ENCODE measurements at places on chromosomes 16 and 17.

DNA sequence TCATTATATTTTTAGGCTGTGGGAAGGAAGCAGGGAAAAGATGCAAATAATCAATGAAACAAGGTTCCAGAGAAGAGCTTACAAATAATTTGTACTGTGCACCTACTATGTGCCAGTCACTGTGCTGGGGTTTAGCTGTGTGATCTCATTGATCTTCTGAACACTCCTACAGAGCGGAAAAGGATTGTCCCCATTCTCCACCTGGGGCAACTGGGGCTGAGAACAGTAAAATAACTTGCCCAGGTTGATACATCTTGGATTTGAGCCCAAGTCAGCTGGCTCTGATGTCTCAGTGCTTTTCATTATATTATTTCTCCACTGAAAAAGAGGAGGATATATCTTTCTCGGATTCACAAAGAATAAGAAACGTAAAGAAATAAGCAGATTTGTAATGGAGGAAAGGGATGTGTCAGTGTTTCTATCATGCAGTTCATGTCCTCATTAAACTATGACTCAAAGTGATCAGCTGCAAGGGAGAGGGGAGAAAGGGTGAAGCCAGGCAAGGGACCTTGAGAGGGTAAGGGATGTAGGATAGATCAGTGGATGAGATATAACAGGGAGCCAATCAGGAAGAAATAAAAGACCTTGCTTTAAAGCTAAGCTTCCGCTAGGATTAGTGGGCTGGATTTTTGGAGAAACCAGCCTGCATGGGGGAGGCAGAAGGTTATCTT lies 143.6 kb upstream of the NOL11 start:
- DNase-seq = no peak

DNA sequence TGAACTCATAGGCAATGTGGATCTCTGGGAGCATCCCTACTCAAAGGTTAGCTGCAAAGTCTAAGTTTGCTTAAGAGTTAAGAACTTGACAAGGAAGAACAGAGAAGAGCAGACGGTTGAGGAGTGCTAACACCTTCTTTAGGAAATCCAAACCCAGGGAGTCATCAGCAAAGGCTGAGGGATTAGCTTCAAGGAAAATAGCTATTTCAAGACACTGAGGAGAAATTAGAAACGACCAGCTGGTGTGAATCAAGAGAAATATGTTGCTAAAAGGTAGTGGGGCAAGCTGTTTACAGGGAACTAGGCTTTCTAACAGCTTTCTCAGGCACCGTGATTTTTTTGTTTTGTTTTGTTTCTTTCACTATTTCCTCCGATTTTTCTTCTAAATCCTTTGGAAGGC lies 90.7 kb downstream of the CDH8 start:
- DNase-seq = no peak

- no peak for DNase-seq
Observed at GRCh38 chr16:31484491-31485171, 1.7 kb downstream of the SLC5A2 start.

DNA sequence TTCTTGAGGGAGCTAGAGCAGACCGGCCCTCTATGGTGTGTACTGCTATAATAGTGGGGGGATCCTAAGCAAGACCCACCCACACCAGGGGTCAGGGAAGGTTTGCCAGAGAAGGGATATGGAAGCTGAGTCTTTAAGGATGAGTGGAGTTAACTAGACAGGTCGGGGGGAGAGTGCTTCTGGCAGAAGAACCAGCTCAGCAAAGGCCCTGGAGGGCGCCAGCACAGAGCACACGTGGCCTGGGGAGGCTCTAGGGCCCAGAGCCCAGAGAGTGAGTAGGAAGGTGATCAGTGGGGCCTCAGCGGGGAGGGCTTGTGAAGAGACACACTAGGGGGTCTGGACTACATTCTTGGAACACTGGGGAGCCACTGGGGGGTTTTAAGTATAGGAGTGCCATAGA lies 21.1 kb downstream of the NGFR start:
- no peak for DNase-seq

- no peak for DNase-seq
Observed at GRCh38 chr17:35865412-35866340, 3.0 kb downstream of the HEATR9 start.

GRCh38 chr17:47670064-47670463 lies 20.3 kb downstream of the KPNB1 start:
- no peak for DNase-seq

- no peak for DNase-seq
Observed at GRCh38 chr17:59353106-59353854, 21.8 kb downstream of the YPEL2 start.

DNA sequence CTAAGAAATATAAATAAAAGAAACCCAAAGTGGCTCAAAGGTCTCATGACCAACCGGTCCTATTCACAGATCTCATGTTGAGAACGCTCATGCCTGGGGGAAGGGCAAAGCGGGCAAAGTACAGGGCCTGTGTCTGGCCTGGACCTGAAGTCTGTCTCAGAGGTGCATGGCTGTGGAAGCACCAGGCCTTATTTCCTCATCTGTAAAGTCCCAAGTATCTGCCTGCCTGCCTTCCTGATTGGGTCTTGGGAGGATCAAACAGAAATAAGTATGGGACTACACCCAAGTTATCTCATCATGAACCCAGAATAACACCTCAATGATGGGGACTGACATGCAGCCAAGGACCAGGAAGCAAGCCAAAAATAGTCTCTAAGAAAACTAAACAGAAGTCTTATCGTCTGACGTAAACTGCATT lies 14.2 kb downstream of the AXIN2 start:
- no peak for DNase-seq

DNA sequence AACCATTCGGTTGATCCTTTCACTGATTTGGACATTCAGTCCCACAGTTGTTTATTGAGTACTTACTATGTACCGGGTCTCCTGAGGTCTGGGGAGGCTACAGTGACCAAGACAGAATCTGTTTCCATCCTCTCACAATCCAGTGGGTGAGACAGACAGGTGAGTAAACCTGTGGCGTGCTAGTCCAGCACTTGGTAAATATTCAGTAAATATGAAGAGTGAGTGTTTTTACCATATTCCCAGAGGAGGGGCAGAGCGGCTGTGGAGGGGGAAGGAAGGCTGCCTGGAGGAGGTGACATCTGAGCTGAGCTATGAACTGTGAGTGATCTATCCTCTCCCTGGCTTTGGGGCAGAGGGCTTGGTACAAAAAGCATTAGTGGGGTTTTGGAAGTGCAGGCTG lies 31.4 kb downstream of the CCR7 start:
- DNase-seq = no peak

GRCh38 chr16:22008215-22009059 lies 526 bp downstream of the MOSMO start:
- DNase-seq = no peak

- no peak for DNase-seq
Observed at GRCh38 chr16:12837291-12837690, 33.6 kb upstream of the CPPED1 start.

GRCh38 chr16:83935005-83935857 lies 17.8 kb upstream of the OSGIN1 start:
- no peak for DNase-seq

DNA sequence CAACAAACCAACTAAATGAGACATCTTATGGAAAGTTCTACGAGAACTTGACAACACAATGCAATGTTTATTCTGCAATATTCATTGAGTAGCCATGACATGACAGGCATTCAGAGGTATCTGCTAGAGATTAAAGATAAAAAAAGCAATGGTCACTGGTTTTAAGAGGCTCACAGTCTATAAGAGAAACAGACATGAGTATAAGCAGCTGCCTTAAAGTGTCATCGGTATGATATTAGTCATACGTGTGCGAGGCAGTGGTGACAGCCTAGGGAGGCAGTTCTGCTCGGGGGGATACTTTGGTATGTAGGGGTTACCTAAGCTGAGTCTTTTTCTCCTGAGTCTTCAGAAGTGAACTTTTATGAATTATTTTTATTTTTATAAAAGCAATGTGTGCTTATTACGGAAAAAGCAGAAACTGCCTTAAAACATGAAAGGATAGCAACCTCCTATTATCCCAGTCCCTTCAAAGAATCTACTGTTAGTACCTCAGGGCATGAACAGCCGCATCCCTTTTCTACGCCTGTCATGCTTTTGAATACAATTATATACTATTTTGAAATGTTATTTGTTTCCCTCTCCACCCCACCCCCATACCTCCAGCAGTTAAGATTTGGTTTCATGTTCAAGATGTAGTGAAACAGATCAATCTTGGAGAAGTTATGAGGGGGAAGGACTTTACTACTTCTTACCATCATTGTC lies 7.7 kb downstream of the ST6GALNAC1 start:
- no peak for DNase-seq

DNA sequence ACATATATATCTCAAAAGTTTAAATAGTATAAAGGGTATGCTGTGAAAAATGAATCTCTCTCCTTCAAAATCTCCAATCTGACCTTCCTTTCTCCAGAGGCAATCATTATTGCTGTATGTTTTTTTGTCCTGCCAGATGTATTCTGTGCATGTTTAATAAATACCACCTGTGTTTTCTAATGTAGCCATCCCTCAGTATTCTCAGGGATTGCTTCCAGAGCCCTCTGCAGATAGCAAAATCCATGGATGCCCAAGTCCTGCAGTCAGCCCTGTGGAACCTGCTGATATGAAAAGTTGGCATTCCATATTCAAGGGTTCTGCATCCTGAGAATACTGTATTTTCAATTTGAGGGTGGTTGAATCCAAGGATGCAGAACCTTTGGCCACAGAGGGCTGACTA lies 42.9 kb downstream of the BPTF start:
- no peak for DNase-seq

- no peak for DNase-seq
Observed at GRCh38 chr16:57682809-57683635, 11.6 kb upstream of the DRC7 start.

- DNase-seq = no peak
Observed at GRCh38 chr17:21370430-21370829, 5.7 kb upstream of the KCNJ12 start.

GRCh38 chr17:79794659-79795511 lies 2.0 kb downstream of the CBX8 start:
- DNase-seq = no peak

DNA sequence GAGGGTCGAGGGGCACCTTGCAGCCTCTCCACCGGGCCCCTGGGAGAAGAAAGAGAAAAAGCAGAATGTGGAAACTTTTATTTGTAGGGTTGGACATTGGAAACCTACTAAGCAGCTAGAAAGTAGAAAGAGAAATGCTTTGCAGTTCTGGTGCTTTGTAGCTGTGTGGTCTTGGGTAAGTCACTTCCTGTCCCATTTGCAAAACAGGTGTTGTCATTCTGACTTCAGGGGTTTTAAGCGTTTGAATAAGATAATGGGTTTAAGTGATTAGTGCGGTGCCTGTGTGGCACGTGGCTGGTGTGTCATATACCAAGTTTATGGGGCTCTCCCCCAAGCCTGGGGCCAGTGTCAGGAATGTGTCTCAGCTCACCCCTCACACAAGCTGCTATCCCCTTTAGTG lies 1.6 kb downstream of the CA4 start:
- DNase-seq = no peak

GRCh38 chr17:63775420-63775819 lies 1.4 kb downstream of the DDX42 start:
- DNase-seq = no peak

DNA sequence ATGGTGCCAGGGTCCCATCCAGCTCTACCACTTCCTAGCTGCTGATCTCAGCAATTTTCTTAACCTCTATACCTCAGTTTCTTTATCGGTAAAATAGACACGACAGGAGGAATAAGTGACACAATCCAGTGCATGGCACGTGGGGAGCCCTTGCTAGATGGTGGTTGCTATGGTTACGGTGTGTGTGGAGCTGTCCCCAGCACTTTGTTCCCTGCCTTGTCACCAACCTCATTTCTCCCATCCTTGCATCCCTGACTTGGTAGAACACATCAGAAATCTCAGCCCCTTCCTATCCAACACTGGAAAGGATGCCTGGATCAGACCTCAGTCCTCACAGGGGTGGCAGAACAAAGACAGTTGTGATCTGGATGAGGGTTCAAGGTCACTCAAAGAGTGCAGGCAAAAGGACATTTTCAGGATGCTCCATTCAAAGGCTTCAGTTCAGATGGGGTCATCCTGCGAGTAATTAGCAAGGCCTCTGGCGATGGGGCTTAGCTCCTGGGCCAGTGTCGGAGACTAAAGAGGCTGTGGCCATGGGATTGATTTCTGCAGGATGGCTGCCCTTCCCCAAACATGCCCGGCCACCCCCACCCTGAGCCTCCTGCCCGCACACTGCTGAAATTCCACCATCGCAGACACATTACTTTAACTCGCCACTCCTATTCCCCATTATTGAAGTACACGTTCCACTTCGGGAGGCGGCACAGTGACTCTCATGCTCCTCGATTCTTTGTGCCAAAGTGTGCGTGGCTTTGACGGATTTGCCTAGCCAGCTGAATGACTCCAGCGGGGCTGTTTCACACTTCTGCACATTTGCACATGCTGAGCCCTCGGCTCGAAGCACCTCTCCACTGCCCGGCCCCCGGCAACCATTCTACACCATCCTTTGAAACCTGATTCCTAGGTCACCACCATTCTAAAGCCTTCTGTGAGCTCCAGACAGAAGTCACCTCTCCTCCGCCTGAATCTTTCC lies 40.3 kb downstream of the WNT3 start:
- DNase-seq = no peak

GRCh38 chr17:31266042-31266441 lies 31.0 kb downstream of the OMG start:
- no peak for DNase-seq

- DNase-seq = peak; percentile 18
Observed at GRCh38 chr17:35345445-35345925, 27.9 kb downstream of the SLFN11 start.

DNA sequence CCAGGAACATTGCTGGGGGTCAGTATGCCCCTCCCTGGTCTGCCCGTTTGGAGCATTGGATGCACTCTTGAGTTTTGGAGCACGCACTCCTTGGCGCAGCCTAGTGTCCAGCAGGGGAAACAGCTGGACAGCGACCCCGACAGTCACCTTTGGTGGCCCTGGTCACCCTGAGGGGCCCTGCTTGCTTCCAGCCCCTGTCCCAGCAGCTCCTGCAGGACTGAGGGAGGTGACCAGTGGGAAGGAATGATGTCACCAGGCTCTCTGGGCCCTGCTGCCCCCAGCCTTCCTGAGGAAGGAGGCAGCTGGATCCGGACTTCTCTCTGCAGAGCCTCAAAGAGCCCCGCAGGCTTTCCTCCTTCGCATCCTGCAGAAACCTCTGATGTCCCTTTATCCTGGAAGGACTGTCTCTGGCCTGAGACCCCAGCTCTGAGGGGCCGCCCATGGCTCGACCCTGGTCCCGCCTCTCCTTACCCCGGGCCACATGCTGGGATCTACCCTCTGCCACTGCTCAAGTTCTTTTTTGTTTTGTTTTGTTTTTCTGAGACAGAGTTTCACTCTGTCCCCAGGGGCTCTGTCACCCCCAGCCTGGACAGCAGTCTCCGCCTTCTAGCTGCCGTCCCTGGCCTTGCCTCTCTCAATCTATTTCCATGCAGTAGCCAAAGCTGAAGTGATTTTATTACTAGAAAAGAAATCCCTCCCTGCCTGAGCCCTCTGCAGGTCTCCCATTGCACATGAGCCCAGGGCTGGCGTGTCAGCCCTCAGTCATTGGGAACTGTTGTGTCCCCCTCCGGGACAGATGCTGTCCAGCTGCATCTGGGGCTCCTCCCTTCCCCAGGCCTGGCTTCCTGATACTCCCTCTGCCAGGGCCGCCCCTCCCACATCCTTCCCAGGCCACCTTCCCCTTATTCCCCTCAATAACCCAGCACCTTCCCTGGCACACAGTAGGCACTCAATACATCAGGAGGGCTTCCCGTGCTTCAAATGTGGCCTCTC lies 11.6 kb downstream of the ZSCAN10 start:
- peak; percentile 28 for DNase-seq

GRCh38 chr17:38604479-38605403 lies 1.0 kb downstream of the SRCIN1 start:
- DNase-seq = peak; percentile 64

All from GM10248 (cell line).